H7 (cell line): ENCODE measurements at places on chromosomes 5 and 9. TPM values are rescaled to one million over a fixed set of nuclear protein-coding genes. Genes with fewer than 3 reads are reported as not detected.

The TMEM215 gene
- 0.10 and 0.18 TPM in 2 replicates for total RNA-seq

The IPPK gene
- total RNA-seq = 10.6 and 12.5 TPM in 2 replicates

The MEGF10 gene
- 12.4 and 18.6 TPM in 2 replicates for total RNA-seq

The PLPP6 gene
- 5.8 and 6.8 TPM in 2 replicates for total RNA-seq

The GRIA1 gene
- 0.28 and 0.44 TPM in 2 replicates for total RNA-seq

The PRRT1B gene
- total RNA-seq = 0.22 and 1.5 TPM in 2 replicates
